ENCODE measurements at places on chromosomes 5 and 9.

DNA sequence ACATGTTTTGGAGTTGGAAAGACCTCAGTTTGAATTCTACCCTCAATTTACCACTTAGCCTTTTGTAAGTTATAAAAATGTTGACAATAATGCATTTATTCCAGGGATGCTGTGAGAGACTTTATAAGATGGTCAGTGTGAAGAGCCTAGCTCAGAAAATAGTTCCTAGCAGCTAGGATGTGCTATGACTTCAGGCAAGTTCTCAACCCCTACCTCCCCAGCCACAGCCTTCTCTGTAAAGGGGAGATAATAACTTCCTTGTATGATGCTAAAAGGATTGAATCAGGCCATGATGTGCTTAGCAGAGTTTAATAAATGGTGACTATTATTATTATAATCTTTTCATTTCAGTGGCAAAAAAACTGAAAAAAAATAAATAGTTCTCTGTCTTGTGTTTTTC, 77.6 kb downstream of the ALDH1A1 start:
- H3K27me3 ChIP-seq = no peaks in the 10 kb centered on the region
- H3K4me3 ChIP-seq = no peak overlapping the region
- H3K36me3 ChIP-seq = no peaks in the 10 kb centered on the region
- H3K4me1 ChIP-seq = peaks cover 17% of the 10 kb centered on the region
- no peak overlapping the region for H3K27ac ChIP-seq

DNA sequence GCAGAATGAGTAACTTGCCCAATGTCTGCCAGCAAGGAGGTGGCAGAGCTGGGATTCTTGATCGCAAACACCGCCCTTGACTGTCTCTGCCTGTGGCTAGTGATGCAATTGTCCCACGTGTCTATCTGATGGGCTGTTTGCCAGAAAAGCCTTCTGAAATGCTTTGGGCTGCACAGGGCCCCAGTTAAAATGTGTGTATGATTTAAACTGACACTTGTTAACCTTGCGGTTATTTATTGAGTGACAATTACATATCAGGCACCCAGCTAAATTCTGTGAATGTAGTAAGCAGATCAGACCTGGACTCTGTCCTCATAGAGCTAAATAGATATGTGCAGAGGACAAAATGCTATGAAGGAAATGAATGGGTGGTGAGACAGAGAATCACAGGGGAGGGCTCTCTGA, 11.6 kb upstream of the IL12B start:
- peak; percentile 74 for DNase-seq
- H3K4me1 ChIP-seq = peaks cover 27% of the 10 kb centered on the region
- H3K36me3 ChIP-seq = no peaks in the 10 kb centered on the region

GRCh38 chr9:93177676-93178075, 6.3 kb upstream of the WNK2 start:
- no peak for DNase-seq
- H3K4me1 ChIP-seq = no peaks in the 10 kb centered on the region
- H3K27me3 ChIP-seq = peaks cover 2% of the 10 kb centered on the region
- H3K36me3 ChIP-seq = no peaks in the 10 kb centered on the region
- H3K27ac ChIP-seq = no peak overlapping the region
- no peak overlapping the region for H3K4me3 ChIP-seq

DNA sequence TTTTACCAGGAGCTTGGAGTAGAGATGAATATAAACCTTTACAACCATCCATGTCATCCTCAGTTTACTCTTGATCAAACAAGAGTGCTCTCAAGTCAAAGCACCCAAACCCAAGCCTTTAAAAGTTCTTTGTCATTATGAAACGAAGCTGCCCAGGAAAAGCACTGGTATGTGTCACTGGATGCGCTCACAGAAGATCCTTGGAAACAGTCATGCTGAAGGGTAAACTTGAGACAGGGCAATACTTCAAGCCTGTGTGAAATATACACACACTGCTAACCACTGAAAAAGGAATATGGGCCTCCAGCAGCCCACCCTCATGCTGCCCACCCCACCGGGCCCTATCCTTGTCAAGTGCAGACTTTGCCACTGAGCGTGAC, 84.5 kb downstream of the PRRT1B start:
- DNase-seq = no peak
- H3K4me3 ChIP-seq = no peak overlapping the region
- H3K4me1 ChIP-seq = peaks cover 21% of the 10 kb centered on the region
- peaks cover 42% of the 10 kb centered on the region for H3K36me3 ChIP-seq
- no peak overlapping the region for H3K27ac ChIP-seq

DNA sequence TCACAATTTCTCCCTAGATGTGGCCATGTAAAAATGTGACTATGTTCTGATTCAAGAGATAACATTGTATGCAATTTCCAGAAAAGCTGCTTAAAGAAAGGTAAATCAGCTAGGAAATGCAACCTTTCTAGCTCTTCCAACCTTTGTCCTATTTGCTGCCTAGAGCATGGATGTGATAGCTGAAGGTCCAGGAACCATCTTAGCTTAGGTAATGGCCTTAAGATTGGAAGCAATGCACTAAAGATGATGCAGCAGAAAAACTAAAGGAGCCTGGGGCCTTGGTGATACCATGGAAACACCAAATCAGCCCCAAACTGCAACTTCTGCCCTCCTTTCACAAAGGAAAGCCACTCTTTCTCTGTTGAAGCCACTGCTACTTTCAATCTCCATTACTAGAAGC, 27.0 kb downstream of the CPLANE1 start:
- H3K27me3 ChIP-seq = no peaks in the 10 kb centered on the region
- H3K4me3 ChIP-seq = no peak overlapping the region
- no peak for DNase-seq

GRCh38 chr9:27655441-27655840, 82.2 kb upstream of the C9orf72 start:
- no peaks in the 10 kb centered on the region for H3K4me1 ChIP-seq
- no peak for DNase-seq
- no peaks in the 10 kb centered on the region for H3K36me3 ChIP-seq
- H3K4me3 ChIP-seq = no peak overlapping the region
- H3K27ac ChIP-seq = no peak overlapping the region

GRCh38 chr9:35811381-35812024, 559 bp downstream of the SPAG8 start:
- no peaks in the 10 kb centered on the region for H3K27me3 ChIP-seq
- H3K27ac ChIP-seq = peak overlapping the region; percentile 62
- H3K36me3 ChIP-seq = peaks cover 16% of the 10 kb centered on the region

- no peak for DNase-seq
- no peak overlapping the region for H3K27ac ChIP-seq
- no peaks in the 10 kb centered on the region for H3K4me1 ChIP-seq
- no peaks in the 10 kb centered on the region for H3K27me3 ChIP-seq
- no peak overlapping the region for H3K4me3 ChIP-seq
Observed at GRCh38 chr9:97366889-97367288, 45.0 kb upstream of the TDRD7 start.

GRCh38 chr5:4868140-4868735, 271.9 kb upstream of the ADAMTS16 start:
- no peak overlapping the region for H3K4me3 ChIP-seq
- no peak for DNase-seq
- H3K27ac ChIP-seq = no peak overlapping the region
- no peaks in the 10 kb centered on the region for H3K36me3 ChIP-seq
- H3K4me1 ChIP-seq = no peaks in the 10 kb centered on the region
- no peaks in the 10 kb centered on the region for H3K27me3 ChIP-seq

DNA sequence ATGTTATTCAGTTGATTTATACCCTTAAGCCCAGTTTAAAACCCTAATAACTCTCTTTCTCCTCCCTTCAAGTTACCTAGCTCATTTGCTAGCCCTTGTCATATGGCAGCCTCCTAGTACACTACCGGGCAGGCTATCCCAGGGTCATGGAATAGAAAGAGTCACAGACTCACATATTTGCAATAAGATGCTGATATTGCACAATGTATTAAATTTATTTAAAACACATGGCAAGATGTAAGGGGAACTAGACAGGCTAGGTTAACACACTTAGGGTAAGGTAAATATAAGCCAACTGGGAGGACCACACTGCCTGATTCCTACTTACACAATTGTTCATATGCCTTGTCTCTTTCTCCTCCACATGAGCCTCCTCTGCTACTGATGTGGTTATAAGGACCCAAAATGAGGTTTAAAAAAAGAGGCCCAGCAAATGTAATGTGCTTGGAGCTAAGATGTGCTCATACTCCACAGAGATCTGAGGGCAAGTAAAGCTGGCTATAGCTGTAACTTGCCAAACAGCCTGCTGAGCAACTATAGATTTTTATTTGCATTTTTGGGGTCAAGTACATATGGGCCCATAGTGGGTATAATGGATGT, 130.0 kb downstream of the ENC1 start:
- DNase-seq = no peak
- no peaks in the 10 kb centered on the region for H3K4me1 ChIP-seq
- H3K27me3 ChIP-seq = no peaks in the 10 kb centered on the region
- H3K4me3 ChIP-seq = no peak overlapping the region
- H3K36me3 ChIP-seq = no peaks in the 10 kb centered on the region

DNA sequence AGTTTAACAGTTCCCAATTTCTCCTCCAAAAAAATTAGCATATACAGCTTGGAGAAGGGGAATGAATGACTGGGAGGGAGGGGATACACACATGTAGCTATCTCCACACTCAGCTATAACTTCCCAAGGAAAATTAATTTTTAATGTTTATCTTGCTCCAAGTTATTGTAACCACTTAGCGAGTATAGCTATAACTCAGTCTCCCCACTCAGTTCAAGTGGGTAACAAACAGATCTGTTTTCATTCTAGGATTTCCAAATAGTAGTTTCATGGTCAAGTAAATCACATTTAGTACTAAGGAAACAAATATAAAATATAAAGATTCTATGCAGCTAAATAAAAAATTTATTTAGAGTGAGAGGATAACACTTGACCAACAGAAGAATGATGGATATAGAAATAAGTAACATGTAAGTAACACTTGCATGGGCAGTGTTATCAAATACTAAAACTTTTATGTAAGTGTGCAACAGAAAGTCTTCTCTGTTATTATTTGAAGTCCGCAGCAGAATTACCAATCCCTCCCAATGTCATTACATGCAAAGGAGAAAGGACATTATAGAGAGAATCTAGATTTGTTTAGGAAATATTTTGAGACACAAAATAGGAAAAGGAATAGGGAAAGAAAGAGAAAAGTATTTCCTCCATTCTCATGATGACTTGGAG, 10.2 kb upstream of the NFIB start:
- H3K4me1 ChIP-seq = peaks cover 41% of the 10 kb centered on the region
- no peaks in the 10 kb centered on the region for H3K36me3 ChIP-seq
- no peaks in the 10 kb centered on the region for H3K27me3 ChIP-seq
- H3K4me3 ChIP-seq = no peak overlapping the region
- no peak for DNase-seq

GRCh38 chr9:88053856-88054501, 79.6 kb upstream of the CDK20 start:
- H3K36me3 ChIP-seq = no peaks in the 10 kb centered on the region
- H3K27ac ChIP-seq = no peak overlapping the region
- no peaks in the 10 kb centered on the region for H3K4me1 ChIP-seq
- no peak for DNase-seq
- no peak overlapping the region for H3K4me3 ChIP-seq
- no peaks in the 10 kb centered on the region for H3K27me3 ChIP-seq

- H3K27me3 ChIP-seq = no peaks in the 10 kb centered on the region
- no peak for DNase-seq
- H3K27ac ChIP-seq = no peak overlapping the region
- no peak overlapping the region for H3K4me3 ChIP-seq
Observed at GRCh38 chr9:88777498-88778312, 213.6 kb upstream of the S1PR3 start.

GRCh38 chr9:134870746-134871662, 9.6 kb upstream of the FCN2 start:
- no peak overlapping the region for H3K4me3 ChIP-seq
- H3K27ac ChIP-seq = no peak overlapping the region
- no peaks in the 10 kb centered on the region for H3K4me1 ChIP-seq
- H3K36me3 ChIP-seq = no peaks in the 10 kb centered on the region

GRCh38 chr9:97786341-97786740, 66.7 kb upstream of the FOXE1 start:
- H3K27ac ChIP-seq = no peak overlapping the region
- H3K4me1 ChIP-seq = no peaks in the 10 kb centered on the region
- no peaks in the 10 kb centered on the region for H3K36me3 ChIP-seq
- H3K27me3 ChIP-seq = no peaks in the 10 kb centered on the region

DNA sequence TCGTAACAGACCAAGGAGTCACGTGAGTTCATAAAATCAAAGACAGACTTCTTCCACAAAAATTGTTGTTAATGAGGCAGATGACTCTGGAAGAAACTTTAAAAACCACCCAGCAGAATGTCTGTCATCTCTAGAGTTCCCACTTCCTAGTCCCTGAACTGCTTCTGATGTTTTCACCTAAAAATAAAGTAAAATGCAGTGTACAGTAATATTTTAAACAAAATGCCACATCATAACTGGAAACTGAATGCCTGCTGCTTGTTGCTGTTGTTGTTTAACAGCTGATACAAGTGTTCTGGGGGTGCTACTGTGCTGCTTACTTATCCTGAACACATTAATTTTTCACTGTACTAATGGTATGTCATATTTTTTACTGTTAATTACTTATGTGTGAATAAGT, 577.2 kb downstream of the MTRR start:
- H3K4me3 ChIP-seq = no peak overlapping the region
- H3K36me3 ChIP-seq = no peaks in the 10 kb centered on the region
- no peaks in the 10 kb centered on the region for H3K4me1 ChIP-seq
- no peak for DNase-seq
- H3K27me3 ChIP-seq = no peaks in the 10 kb centered on the region
- no peak overlapping the region for H3K27ac ChIP-seq

- DNase-seq = no peak
- H3K36me3 ChIP-seq = peaks cover 29% of the 10 kb centered on the region
- no peaks in the 10 kb centered on the region for H3K27me3 ChIP-seq
- no peaks in the 10 kb centered on the region for H3K4me1 ChIP-seq
- H3K27ac ChIP-seq = no peak overlapping the region
- no peak overlapping the region for H3K4me3 ChIP-seq
Observed at GRCh38 chr9:95980262-95981125, 105.0 kb downstream of the ERCC6L2 start.

DNA sequence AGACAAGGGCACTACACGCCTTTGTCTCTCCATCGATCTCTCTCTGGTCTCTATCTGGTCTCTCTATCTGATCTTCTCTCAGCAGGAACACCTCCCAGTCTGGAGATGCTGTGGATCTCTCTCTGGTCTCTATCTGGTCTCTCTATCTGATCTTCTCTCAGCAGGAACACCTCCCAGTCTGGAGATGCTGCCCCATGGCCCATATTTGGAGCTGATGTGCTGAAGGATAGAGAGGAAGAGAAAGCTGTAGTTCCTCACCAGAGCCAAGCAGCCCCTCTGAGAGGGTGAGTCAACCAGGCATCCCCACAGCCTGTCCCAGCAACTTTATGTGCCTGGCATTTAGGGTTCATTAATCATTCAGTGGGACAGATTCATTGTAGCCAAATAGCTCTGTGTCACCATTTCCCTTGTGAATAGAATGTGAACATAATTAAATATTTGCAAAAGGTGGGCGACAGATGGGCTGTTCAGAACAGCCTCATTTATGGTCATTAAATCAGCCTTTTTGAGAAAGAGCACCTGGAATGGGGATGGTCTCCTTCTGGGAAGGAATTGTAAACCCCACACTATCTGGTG, 189.3 kb upstream of the MAST4 start:
- H3K4me3 ChIP-seq = no peak overlapping the region
- H3K36me3 ChIP-seq = no peaks in the 10 kb centered on the region
- H3K4me1 ChIP-seq = no peaks in the 10 kb centered on the region
- DNase-seq = no peak

GRCh38 chr5:140133514-140134167, 7.9 kb downstream of the IGIP start:
- H3K4me1 ChIP-seq = peaks cover 10% of the 10 kb centered on the region
- H3K27ac ChIP-seq = no peak overlapping the region
- H3K36me3 ChIP-seq = no peaks in the 10 kb centered on the region
- H3K4me3 ChIP-seq = no peak overlapping the region

GRCh38 chr5:132257131-132258101, at the start of gene PDLIM4:
Gene PDLIM4 (plus strand): TSS chr5:132257696. CDS start chr5:132257735, 39 bp downstream.
- DNase-seq = peak; percentile 80
- H3K4me1 ChIP-seq = peaks cover 84% of the 10 kb centered on the region
- peaks cover 3% of the 10 kb centered on the region for H3K36me3 ChIP-seq
- H3K27ac ChIP-seq = peak within 1 kb of the TSS; percentile 91

Data from suprapubic skin (tissue), 4 donors.